Naive thymus-derived CD8-positive, alpha-beta T cell (primary cell): ENCODE measurements at places on chromosomes 2 and 18. TPM values are rescaled to one million over a fixed set of nuclear protein-coding genes. Genes with fewer than 3 reads are reported as not detected.
A peak's percentile ranks its signal among the peaks of the same experiment; 100 is the strongest.

DNA sequence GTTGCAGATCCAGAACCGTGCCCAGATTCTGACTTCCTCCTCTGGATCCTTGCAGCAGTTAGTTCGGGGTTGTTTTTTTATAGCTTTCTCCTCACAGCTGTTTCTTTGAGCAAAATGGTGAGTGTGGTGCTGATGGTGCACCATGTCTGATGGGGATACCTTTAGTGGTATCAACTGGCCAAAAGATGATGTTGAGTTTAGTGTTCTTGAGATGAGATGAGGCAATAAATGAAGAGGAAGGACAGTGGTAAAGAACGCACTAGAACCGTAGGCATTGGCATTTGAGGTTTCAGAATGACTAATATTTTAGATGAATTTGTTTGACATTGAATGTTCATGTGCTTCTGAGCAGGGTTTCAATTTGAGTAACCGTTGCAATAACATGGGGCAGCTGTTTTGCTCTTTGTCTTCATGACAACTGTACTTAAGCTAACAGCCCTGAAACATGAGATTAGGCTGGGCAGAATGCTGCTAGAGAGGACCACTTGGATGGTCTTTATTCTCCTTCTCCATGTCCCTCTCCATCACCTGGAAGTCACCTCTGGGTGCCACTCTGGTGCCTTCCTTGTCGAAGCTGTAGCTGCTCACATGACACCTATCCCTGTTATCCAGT is 3.9 kb downstream of the CTLA4 start:
- peaks cover 41% of the 10 kb centered on the region for H3K4me1 ChIP-seq
- peak overlapping the region; percentile 92 for H3K27ac ChIP-seq
- DNase-seq = no peak

NOSTRIN gene
- total RNA-seq = not detected

SERPINE2 gene
- 3.6 TPM for total RNA-seq

DNA sequence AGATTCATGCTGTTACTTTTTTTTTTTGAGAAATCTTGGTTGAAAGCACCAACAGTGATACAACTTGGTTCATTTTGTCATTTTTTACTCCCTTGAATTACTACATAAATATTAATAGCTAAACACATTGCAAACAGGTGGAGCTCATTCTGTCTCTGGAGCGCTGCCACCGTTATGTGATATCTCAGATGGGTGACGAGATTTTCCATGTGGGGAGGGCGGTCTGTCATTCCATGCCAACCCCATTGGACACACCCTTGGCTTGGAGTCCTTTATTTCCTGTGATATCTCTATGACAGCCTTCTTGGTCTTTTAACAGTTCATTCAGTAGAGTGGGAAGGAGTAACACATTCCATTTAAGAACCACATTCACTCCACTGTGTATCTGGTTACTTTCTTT is 794.8 kb downstream of the SATB2 start:
- DNase-seq = no peak
- no peak overlapping the region for H3K4me3 ChIP-seq
- H3K27me3 ChIP-seq = no peaks in the 10 kb centered on the region
- H3K4me1 ChIP-seq = no peaks in the 10 kb centered on the region
- no peak overlapping the region for H3K27ac ChIP-seq
- no peaks in the 10 kb centered on the region for H3K36me3 ChIP-seq

MAIP1 gene
- total RNA-seq = 18.5 TPM

GRCh38 chr18:23732439-23732838 is 43.2 kb downstream of the LAMA3 start:
- H3K27me3 ChIP-seq = no peaks in the 10 kb centered on the region
- no peak for DNase-seq
- no peak overlapping the region for H3K27ac ChIP-seq
- H3K4me1 ChIP-seq = peaks cover 8% of the 10 kb centered on the region
- H3K36me3 ChIP-seq = no peaks in the 10 kb centered on the region

DNA sequence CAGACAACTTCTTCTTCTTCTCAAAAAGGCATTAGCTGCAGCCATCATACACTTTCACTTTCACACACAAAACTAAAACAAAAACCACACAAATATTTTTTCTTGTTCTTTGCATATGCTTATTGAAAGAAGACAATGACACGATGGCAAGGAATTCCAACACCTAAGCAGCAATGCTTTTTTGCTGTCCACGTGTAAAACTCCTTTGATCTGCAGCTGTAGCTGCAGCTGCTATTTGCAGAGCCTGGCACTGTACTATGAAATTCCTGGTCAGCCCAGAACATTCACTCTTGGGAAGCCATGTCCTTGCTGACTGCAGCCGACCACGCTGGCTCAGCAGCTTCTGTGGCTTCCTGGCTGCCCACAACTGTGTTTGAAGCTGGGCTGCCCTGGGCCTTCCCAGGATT is 316.2 kb downstream of the CDH2 start:
- H3K4me3 ChIP-seq = no peak overlapping the region
- no peaks in the 10 kb centered on the region for H3K4me1 ChIP-seq
- no peaks in the 10 kb centered on the region for H3K27me3 ChIP-seq
- H3K27ac ChIP-seq = no peak overlapping the region
- H3K36me3 ChIP-seq = no peaks in the 10 kb centered on the region

GPR75 gene
- total RNA-seq = 5.4 TPM

- no peaks in the 10 kb centered on the region for H3K4me1 ChIP-seq
- peaks cover 19% of the 10 kb centered on the region for H3K36me3 ChIP-seq
- H3K27me3 ChIP-seq = no peaks in the 10 kb centered on the region
- DNase-seq = no peak
- no peak overlapping the region for H3K27ac ChIP-seq
Measured at GRCh38 chr2:28277466-28277865, 115.2 kb upstream of the FOSL2 start.

- H3K4me3 ChIP-seq = no peak overlapping the region
- no peak for DNase-seq
- H3K27me3 ChIP-seq = no peaks in the 10 kb centered on the region
- no peaks in the 10 kb centered on the region for H3K4me1 ChIP-seq
Measured at GRCh38 chr18:5463831-5464230, 80.0 kb downstream of the EPB41L3 start.

DNA sequence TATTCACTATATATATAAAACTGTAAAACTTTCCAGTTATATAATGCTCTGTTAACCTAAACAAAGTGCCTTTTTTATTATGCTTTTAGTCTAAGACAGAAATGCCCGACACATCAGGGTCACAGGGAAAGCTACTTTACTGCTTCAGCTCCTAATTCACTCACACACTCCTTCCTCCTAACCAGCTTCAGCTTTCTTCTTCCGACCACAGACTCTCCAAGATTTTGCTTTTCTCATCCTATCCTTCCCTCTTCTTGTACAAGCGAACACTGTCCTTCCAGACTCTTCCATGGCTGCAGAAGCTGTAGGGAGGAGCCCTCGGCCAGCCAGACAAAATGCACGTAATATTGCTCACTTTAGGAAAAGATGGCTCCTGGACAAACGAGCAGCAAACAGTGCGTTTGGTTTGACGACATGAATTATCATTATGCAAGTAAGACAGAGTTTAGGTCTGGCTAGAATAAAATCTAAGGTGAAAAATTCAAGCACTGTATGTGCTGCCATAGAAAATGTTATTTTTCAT is 47.5 kb upstream of the HNRNPA3 start:
- H3K27me3 ChIP-seq = peaks cover 2% of the 10 kb centered on the region
- no peak overlapping the region for H3K27ac ChIP-seq
- H3K36me3 ChIP-seq = no peaks in the 10 kb centered on the region
- no peak overlapping the region for H3K4me3 ChIP-seq

- peak overlapping the region; percentile 56 for H3K27ac ChIP-seq
- H3K4me1 ChIP-seq = peaks cover 2% of the 10 kb centered on the region
- H3K27me3 ChIP-seq = no peaks in the 10 kb centered on the region
- DNase-seq = no peak
- H3K4me3 ChIP-seq = no peak overlapping the region
Measured at GRCh38 chr2:224793946-224794345, 77.8 kb upstream of the CCDC195 start.

REG3A gene
- total RNA-seq = not detected

- H3K4me1 ChIP-seq = peaks cover 33% of the 10 kb centered on the region
- no peak overlapping the region for H3K27ac ChIP-seq
- H3K27me3 ChIP-seq = no peaks in the 10 kb centered on the region
Measured at GRCh38 chr2:101832114-101832513, 134.6 kb downstream of the MAP4K4 start.

DNA sequence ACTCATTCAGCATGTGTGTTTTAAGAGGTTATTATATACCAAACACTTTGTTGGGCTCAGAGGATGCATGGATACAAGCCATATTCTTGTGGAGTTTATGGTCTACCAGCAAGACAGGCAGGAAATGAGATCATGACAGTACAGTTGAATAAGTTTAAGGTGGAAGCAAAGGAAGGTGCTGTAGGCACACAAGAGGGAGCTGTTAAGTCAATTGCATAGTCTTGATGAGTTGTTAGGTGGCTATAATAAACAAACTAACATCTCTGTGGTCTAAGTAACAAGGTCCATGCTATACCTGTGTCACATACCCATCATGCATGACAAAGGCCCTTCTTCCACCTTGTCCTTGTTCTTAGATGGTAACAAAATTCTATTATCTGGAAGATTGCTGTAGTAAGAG is 538.3 kb downstream of the CNTNAP5 start:
- no peak overlapping the region for H3K4me3 ChIP-seq
- no peak overlapping the region for H3K27ac ChIP-seq
- H3K27me3 ChIP-seq = no peaks in the 10 kb centered on the region
